ENCODE measurements at places on chromosomes 2 and 18.

- no peak for DNase-seq
Observed at GRCh38 chr2:7665880-7666279, 748.7 kb downstream of the RNF144A start.

DNA sequence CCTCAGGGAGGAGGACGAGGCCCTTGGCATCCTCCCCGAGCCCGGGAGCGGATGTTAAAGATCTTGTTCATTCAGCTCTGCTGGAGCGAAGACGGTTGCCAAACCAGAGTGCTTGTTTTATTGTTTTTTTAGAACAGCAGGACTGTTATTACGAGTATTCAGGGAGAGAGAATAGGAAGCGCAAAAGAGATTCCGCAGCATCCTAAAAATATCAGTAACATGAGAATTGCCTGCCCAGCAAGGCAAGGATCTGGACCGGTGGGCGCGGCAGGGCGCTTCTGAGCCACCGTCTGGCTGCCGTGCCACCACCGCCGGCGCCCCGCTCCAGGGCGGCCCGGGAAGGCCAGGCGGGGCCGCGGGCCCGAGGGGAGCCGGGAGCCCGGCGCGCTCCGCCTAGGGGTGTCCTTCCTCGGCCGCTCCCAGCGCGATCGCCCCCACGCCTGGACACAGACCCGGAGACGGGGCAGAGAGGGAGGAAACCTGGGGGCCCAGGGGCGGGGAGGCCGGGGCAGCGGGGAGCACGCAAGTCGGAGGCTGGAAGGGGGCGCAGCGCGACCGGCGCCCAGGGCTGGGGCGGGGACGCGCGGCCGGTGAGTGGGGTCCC is 843 bp downstream of the CYS1 start:
- peak; percentile 84 for DNase-seq

GRCh38 chr2:25044011-25044410 is 2.1 kb downstream of the EFR3B start:
- DNase-seq, result no peak

DNA sequence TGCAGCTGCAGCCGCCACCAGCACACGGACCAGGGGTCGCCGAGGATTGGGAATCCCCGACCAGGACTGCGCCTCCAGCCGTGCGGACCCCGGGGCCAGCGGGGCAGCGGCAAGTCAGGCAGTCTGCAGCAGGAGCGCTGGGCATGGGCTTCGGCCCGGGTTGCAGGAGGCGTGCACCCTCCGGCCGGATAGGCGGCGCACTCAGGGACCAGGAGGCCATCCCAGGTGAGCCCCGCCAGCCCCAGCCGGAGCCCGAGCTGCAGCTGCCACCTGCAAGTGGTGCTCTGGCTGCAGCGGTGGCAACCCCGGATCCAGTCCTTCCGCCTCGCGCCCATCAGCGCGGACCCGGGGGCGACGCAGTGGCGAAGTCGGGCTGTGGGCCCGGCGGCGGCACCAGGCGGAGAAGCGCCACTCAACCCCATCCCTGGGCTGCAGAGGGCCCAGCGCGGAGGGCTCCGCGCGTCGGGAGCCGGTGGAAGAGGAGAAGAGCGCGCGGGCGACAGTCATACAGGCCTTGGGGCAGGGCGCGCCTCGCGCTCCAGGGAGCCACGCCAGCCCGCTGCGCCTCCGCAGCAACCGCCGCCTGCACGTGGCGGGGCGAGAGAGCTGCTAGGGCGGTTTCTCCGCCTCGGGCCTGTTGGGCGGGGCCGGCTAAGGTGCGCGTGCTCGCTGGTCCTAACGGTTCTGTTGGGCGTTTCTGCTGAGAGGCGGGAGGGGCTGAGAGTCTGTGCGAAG is 73.8 kb downstream of the RPIA start:
- no peak for DNase-seq

DNA sequence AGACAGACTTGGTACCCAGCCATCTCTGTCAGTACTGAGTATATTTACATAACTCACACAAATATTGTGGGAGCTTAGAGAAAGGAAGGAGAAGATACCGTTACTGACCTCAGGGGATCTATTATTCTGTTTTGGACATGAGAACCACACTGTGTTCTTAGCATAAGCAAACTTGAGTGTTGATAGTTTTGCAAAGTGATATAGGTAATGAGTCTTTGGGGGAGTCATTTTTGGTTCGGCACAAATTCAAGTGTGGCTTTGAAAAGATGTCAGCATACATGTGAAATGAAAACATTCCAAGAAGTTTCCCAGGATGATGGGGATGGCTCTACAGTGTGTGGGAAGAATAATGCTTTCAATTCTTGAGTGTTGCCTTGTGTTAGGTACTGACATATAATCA is 24.1 kb downstream of the SMARCAL1 start:
- no peak for DNase-seq

GRCh38 chr18:56873441-56874140 is 222.4 kb downstream of the WDR7 start:
- DNase-seq, result no peak

GRCh38 chr2:110903548-110903947 is 171.2 kb downstream of the ACOXL start:
- no peak for DNase-seq

DNA sequence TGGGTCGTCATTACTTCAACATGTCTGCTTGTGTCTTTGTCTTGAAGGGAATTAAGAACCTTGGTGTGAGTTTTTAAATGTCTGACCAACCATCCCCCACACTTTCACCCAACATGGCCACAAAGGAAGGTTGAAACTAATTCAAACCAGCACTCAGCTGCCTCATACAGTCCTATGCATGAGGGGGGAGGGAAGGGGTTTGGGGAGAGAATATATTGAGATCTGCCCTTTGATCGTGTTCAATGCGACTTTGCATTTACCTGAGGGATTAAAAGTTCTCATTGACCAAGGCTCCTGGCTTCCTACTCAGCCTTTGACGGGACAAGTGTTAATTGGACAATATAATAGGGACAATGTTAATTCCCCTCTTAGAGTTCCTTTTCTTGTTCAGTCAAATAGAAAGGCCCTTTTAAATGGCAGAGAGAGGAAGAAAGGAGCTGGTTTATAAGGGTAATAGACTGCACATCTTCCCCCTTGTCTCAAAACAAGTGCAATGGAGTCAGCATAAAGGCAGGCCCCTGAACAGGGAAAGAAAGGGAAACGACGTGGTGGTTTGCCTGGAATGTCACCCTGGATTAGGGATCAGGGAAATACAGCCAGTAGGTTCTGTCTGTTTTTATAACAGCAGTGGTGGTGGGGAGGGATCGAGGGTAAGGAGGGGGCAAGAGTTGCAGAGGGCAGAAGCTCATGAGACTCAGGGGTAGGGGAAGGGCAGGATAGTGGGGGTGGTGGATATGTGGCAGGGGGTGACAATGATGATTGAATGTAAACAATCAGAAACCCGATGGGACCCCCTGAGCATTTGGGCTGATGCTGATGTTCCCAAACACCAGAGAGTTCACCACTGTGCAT is 198.7 kb downstream of the MYCN start:
- no peak for DNase-seq

DNA sequence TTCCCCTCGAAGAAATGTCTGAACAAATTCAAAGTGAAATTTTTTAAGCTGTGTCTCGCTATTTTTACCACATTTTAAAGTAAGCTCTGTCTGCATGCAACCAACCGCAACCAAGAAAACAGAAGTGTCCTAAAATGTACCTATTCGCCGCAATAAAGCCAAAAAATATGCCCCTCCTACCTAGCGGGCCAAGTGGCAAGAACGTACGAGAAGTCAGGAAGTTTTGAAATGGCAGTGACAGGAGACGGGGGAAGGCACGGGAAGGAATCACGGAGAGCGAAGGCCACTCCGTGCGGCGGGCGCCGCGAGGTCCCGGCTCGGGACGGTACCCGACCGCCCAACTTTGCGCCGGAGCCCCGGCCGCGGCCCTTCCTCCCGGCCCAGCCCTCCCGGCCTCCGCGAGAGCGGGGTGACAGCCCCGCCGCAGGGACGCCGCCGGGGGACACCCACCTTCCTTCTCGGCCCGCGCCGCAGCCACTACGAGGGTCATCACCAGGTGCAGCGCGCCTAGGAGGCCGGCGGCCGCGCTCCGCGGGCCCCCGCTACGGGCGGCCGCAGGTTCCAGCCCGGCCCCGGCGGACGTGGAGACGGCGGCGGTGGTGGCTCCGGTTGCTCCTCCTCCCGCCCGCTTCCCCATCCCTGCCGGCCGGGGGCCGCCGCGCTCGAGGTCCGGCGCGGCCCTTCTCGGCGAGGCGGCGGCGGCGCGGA is 568 bp downstream of the TMEM131 start:
- DNase-seq, result peak; percentile 84

DNA sequence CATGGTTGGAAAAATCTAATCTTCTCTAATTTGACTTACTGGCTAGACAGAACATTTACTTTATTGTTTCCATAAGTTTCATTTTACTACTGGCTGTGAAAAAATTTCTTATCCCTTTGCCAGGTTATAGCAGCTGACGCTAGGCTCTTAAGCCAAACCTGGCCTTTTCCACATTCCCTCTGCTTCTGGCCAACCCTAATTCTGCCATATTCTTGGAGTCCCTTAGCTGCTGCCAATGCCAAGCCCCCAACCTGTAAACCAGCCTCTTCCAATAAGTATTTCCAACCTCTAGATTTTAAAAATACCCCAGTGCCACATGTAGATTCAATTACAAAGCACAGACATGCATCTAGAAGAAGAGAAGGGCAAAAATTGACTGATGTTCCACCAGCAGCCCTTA is 452.3 kb upstream of the MEX3C start:
- DNase-seq, result no peak

DNA sequence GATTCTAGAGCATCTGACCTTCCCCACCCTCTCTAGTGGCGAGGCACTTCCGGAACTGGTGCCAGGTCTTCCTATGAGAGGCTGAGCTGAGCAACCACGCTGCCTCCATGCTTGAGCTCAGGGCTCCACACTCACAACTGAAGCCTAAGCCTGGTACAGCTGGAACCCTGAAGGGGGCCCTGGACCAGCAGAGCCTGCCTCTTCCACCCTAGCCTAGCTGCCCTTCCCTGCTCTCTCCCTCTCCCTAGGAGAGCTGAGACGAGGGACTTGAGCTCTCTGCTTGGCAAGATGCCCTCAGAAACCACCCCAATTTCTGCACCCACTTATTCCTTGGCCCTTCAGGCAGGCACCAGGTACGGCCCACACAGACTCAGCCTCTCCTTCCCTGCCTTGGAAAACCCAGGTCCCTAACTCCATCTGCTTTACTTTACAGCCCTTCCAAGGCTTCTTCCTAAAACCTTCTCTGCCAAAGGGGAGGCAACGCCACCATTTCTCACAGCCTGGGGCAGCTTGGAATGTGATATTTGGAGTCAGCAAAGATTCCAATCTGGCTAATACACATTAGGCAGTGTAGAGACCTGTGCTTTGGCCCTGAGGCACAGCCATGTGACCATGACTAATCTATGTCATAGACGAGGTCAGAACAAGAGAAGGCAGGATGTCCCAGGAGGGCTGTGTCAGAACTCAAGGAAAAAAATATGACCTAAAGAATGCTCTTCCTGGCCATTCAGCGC is 18.8 kb downstream of the COX7A2L start:
- peak; percentile 84 for DNase-seq

GRCh38 chr2:47299555-47299954 is 103.4 kb upstream of the MSH2 start:
- DNase-seq, result no peak

DNA sequence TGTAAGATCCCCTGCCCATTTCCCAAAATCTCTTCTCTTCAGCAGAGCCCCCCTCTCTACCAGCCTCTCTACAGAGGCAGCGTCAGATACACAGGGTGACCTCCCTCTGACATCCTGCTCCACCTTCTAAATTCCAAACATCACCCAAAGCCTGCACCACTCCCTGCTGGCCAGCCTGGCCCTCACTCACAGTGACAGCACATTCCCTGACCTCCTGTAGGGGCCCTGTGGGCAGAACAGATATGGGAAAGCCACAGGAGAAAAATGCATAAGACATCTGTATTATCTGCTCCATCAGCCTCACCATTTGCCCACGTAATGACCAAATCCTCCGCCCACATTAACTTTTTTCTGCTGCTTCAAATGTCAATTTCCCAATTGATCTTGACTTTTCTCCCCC is 40.6 kb downstream of the TRABD2A start:
- DNase-seq, result no peak

DNA sequence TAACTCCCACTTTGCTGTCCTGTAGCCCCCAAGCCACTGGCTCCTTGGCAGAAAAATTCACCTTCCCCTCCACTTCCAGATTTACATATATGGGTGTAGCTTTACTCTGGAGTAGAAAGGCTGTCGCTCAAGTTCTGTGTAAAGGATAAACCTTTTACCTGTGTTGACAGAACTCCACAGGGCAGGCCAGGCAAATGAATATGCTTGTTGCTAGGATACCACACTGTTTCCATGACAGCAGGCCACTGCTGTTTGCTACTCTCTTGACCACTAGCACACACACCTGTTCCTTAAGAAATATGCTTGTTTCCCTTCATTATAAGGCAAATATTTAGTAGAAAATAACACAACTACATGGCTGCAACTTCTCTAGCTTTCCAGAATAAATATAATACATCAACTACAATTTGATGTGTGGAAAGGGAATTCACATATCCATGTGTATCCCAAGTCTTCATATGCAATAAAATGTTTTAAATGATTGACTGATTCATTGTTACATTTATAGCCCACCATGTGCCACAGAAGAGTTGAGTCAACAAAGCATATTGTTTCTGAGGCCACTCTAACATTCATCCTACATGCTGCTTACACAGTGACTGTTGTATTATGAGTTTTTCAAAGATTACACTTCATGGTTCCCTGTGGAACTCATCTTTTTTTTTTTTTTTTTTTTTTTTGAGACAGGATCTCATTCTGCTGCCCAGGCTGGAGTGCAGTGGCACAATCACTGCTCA is 56.2 kb upstream of the ROCK1 start:
- no peak for DNase-seq

DNA sequence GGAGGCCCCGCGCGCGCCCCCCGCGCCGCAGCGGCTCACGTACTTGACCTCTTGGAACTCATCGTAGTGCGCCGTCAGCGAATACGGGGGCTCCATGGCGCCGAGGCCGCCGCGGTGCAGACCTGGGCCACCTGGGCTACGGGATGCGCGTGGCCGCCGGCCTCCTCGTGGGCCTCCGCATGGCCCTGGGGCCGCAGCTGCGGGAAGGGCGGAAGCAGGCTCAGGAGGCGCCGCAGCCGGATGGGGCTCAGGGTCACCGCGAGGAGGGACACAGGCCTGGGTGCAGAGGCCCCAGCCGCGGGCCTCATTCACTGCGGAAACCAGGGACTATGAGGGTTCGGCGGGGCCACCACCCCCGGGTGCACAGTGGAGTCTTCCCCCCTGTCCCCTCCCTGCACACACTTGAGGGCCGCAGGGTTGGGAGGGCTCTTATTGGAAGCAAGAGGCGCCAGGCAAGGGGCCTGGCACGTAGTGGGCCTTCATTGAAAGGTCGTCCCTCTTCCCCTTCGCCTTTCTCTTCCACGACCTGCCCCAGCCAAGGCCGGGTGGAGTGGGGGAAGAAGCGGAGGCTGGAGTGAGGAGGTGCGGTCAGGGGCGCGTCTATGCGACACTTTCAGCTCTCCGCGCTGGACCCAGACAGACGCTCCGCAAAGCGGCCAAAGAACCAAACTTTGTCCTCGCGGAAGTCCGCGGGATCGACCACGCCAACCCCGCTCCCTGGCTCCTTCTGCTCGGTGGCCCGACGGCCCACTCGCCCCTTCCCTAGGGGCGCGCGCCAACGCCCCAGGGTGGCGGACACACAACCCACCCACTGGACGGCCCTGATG is 863 bp downstream of the ECEL1 start:
- DNase-seq, result peak; percentile 54

GRCh38 chr18:54774981-54775665 is 53.2 kb upstream of the RAB27B start:
- no peak for DNase-seq

- no peak for DNase-seq
Observed at GRCh38 chr2:138327967-138328366, 173.6 kb upstream of the SPOPL start.

GRCh38 chr2:184611361-184612085 is 13.2 kb downstream of the ZNF804A start:
- no peak for DNase-seq

GRCh38 chr2:1339388-1340140 is 73.7 kb upstream of the TPO start:
- DNase-seq, result no peak

Measured in aorta (tissue), 5 donors.